ENCODE measurements at places on chromosomes 4 and X. TPM values are rescaled to one million over a fixed set of nuclear protein-coding genes. Genes with fewer than 3 reads are reported as not detected.

- no peak overlapping the region for H3K4me3 ChIP-seq
- H3K4me1 ChIP-seq = no peaks in the 10 kb centered on the region
- no peaks in the 10 kb centered on the region for H3K36me3 ChIP-seq
- no peak overlapping the region for H3K27ac ChIP-seq
- H3K27me3 ChIP-seq = no peaks in the 10 kb centered on the region
These were observed 202.1 kb downstream of the GPC3 start for GRCh38 chrX:133783274-133783673.

GRCh38 chrX:19640693-19641374 lies 125.5 kb upstream of the MAP3K15 start:
- no peaks in the 10 kb centered on the region for H3K27me3 ChIP-seq
- no peak overlapping the region for H3K27ac ChIP-seq
- no peak for DNase-seq
- peaks cover 6% of the 10 kb centered on the region for H3K36me3 ChIP-seq

- H3K36me3 ChIP-seq = no peaks in the 10 kb centered on the region
- no peak overlapping the region for H3K27ac ChIP-seq
- no peaks in the 10 kb centered on the region for H3K27me3 ChIP-seq
- H3K4me1 ChIP-seq = no peaks in the 10 kb centered on the region
- H3K4me3 ChIP-seq = no peak overlapping the region
These were observed 207.4 kb downstream of the CEP135 start for GRCh38 chr4:56156141-56156540.

GRCh38 chr4:105162123-105162796 lies 15.6 kb downstream of the TET2 start:
- DNase-seq = no peak
- no peak overlapping the region for H3K4me3 ChIP-seq
- H3K4me1 ChIP-seq = peaks cover 5% of the 10 kb centered on the region
- no peak overlapping the region for H3K27ac ChIP-seq

DNA sequence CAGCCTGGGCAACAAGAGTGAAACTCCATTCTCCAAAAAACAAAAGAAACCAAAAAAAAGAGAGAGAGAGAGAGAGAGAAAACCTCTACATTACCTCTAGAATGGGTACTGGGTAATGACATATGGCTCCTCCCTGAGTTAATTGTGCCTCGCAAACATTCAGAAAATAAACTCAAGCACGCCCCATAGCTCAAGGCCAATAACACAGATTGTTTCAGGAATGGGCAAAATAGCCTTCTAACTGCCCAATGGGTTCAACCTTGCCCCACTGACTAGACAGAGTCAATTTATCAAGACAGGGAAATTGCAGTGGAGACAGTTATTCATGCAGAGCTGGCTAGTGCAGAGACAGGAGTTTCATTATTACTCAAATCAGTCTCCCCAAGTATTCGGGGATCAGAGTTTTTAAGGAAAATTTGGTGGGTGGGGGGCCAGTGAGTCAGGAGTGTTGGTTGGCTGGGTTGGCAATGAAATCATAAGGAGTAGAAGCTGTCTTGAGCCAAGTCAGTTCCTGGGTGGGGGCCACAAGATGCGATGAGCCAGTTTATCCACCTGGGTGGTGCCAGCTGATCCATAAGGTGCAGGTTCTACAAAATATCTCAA lies 25.1 kb downstream of the NIPAL1 start:
- H3K36me3 ChIP-seq = no peaks in the 10 kb centered on the region
- H3K27ac ChIP-seq = no peak overlapping the region
- no peak for DNase-seq
- no peak overlapping the region for H3K4me3 ChIP-seq

DNA sequence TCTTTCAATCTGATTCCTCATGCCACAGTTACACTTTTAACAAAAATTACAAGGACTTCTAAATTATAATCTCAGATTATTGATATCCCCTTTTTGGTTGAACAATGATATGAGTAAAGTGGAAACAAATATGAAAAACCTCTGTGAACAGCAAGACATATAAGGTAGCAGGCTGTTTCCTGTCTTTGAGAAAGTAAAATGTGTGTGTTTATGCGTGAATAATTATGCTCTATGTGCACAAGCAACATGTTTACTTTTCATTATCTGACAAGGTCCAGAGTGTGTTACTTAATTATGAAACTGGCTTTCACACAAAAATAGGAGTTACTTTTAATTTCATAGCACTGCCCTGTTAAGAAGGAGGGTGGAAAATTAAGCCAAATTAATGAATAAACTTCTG lies 43.1 kb downstream of the DDIT4L start:
- no peaks in the 10 kb centered on the region for H3K4me1 ChIP-seq
- no peaks in the 10 kb centered on the region for H3K36me3 ChIP-seq
- no peak overlapping the region for H3K27ac ChIP-seq
- no peaks in the 10 kb centered on the region for H3K27me3 ChIP-seq

DNA sequence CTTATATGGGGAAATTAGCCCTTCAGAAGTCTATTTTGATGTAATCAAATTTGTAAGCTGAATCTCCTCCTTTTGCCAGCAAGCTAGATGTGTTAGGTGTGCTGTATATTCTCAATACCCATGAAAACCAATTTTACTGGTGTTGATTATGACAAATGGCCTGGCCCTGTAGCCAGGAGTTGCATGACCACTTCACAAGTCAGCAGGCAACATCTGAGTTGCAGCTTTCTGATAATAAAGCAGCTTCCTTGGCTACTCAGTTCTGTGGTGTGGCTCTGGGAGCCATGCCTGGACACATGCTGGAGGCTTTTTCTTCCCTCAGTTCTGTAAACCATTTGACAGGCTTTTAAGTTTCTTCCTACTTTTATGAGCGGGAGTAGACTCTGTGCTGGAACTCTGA lies 154.1 kb upstream of the CXCL13 start:
- H3K4me3 ChIP-seq = no peak overlapping the region
- H3K27me3 ChIP-seq = peaks cover 11% of the 10 kb centered on the region
- DNase-seq = no peak
- no peaks in the 10 kb centered on the region for H3K4me1 ChIP-seq

- no peak overlapping the region for H3K4me3 ChIP-seq
- H3K27me3 ChIP-seq = no peaks in the 10 kb centered on the region
- no peak for DNase-seq
- peaks cover 19% of the 10 kb centered on the region for H3K36me3 ChIP-seq
These were observed 8.6 kb upstream of the CYP2U1 start for GRCh38 chr4:107922486-107923473.

DNA sequence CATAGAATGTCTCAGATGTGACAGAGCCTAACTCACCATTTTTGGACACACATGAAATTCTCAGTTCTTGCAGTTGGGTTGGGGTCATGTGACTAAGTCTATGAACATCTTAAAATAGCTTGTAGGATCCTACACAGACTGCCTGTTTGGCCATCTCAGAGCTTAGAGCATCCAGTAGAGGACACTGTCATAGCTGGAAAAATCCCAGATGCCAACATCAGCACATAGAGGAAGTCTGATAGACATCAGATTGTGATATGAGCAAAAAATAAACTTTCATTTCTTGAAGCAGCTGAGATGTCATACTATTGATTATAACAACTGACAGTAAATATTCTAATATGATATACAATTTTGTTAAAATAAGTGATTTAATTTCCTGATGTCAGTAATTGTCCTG lies 207.1 kb downstream of the TRAM1L1 start:
- H3K36me3 ChIP-seq = no peaks in the 10 kb centered on the region
- H3K27ac ChIP-seq = no peak overlapping the region
- H3K4me3 ChIP-seq = no peak overlapping the region
- DNase-seq = no peak
- no peaks in the 10 kb centered on the region for H3K4me1 ChIP-seq
- H3K27me3 ChIP-seq = no peaks in the 10 kb centered on the region

GRCh38 chr4:71639380-71639779 lies 144.5 kb downstream of the GC start:
- H3K36me3 ChIP-seq = peaks cover 13% of the 10 kb centered on the region
- peaks cover 2% of the 10 kb centered on the region for H3K4me1 ChIP-seq
- no peak overlapping the region for H3K4me3 ChIP-seq
- H3K27ac ChIP-seq = no peak overlapping the region
- peaks cover 17% of the 10 kb centered on the region for H3K27me3 ChIP-seq

DNA sequence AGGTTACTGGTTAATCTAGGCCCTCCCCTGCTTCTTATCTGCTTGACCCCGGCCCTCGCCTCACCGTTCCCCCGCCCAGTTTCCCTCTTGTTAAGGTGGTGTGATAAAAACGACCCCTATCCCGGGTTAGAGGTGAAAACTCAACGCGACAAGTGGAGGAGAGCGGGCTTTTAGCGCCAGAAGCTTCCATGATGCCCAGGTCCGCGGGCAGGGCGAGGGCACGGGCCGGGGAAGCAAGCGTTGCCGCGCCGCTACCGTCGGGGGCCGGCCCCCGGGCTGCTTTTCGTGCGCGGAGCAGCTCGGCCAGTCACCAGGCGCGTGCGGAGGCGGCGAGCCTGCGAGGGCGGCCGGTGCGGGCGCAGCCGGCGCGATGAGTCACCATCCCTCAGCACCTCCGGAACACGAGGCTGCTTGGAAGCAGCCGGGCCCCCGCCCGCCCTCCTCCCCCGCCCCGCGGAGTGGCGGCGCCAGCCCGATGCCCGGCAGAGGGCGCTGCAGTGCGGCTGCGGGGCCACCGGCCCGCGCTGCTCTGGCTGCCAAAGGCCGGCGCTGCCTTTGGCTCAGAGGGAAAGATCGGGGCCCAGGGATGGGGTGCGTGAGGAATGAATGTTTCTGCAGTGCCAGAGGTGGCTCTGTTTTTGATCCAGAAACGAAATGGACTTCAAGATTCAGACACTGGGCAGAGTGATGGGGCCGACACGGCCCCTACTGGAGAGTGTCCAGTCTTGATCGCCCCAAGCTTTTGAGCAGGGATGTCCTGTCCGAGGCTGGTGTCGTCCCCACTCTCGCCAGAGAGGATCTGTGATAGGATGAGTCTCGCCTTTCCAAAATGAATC lies 107.8 kb downstream of the NHSL2 start:
- H3K4me3 ChIP-seq = peak overlapping the region; percentile 3
- DNase-seq = peak; percentile 69
- peaks cover 5% of the 10 kb centered on the region for H3K27me3 ChIP-seq

- H3K4me3 ChIP-seq = no peak overlapping the region
- no peaks in the 10 kb centered on the region for H3K27me3 ChIP-seq
- H3K27ac ChIP-seq = no peak overlapping the region
- DNase-seq = no peak
- H3K36me3 ChIP-seq = no peaks in the 10 kb centered on the region
These were observed 45.1 kb downstream of the ADGRL3 start for GRCh38 chr4:61245069-61245714.

- no peak overlapping the region for H3K27ac ChIP-seq
- no peak for DNase-seq
- peaks cover 2% of the 10 kb centered on the region for H3K4me1 ChIP-seq
- H3K4me3 ChIP-seq = no peak overlapping the region
- peaks cover 5% of the 10 kb centered on the region for H3K36me3 ChIP-seq
These were observed 265.5 kb downstream of the PPP3CA start for GRCh38 chr4:101081695-101082369.

- no peaks in the 10 kb centered on the region for H3K27me3 ChIP-seq
- no peak for DNase-seq
- no peak overlapping the region for H3K4me3 ChIP-seq
- peaks cover 71% of the 10 kb centered on the region for H3K36me3 ChIP-seq
- H3K4me1 ChIP-seq = peaks cover 4% of the 10 kb centered on the region
These were observed 99.1 kb downstream of the USP9X start for GRCh38 chrX:41184312-41184711.

DNA sequence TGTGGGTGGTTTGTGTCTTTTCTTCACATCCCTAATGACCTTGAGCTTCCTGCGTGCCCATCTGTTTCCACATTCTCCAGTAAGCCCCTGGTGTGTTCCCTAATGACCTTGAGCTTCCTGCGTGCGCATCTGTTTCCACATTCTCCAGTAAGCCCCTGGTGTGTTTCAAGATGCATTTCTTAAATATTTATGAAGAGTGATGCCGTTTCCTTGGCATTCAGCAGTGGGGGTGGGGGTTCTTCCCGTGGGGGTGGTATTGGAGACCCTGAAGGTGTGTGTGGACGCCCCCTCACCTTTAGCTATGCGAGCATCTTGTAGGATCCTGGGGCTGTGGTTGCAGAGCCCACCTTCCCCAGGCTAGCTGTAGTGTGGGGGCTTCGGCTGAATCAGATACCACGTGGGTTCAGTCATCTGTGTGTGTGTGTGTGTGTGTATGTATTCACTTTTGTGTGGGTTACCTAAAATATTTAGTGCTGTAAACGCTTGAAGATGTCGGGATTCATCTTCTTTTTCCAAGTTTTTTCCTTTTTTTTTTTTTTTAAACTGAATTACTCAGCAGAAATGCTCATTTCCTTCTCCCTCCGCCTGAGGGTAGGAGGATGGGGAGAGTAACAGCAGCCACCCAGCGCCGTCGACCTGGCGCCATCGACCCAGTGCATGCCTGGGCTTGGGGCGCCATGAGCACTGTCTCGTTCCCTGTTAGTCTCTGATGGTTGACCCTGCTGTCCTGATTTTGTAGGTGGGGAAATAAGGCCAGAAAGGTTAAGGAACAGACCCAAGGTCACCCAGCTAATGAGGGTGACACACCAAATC lies 9.9 kb downstream of the NSG1 start:
- H3K36me3 ChIP-seq = peaks cover 80% of the 10 kb centered on the region
- peak overlapping the region; percentile 53 for H3K27ac ChIP-seq
- H3K27me3 ChIP-seq = no peaks in the 10 kb centered on the region
- H3K4me1 ChIP-seq = peaks cover 42% of the 10 kb centered on the region
- no peak for DNase-seq

DNA sequence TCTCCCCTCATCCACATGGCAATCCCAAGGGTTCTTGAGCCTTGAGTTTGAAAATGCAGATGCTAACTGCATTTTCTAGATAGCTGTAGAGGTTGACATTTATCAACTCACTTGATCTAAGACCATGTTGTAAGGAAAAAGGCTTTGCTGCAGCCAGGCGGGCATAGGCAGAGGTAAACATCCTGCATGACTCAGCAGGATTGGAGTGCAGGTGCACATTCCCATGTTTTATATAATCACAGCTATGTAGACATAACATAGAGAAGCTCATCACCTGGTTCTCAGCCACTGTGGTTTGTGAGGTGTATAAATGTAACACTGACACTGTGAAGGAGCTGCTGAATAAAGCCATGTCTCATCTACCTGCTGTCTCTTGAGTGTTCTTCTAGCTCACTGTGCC lies 62.3 kb upstream of the PDE5A start:
- H3K27me3 ChIP-seq = peaks cover 18% of the 10 kb centered on the region
- no peak for DNase-seq

- no peaks in the 10 kb centered on the region for H3K4me1 ChIP-seq
- H3K27me3 ChIP-seq = no peaks in the 10 kb centered on the region
- H3K36me3 ChIP-seq = no peaks in the 10 kb centered on the region
- no peak for DNase-seq
These were observed 82.7 kb upstream of the TMLHE start for GRCh38 chrX:155695419-155695818.

GRCh38 chr4:40702137-40702799 lies 47.5 kb upstream of the NSUN7 start:
- H3K4me3 ChIP-seq = no peak overlapping the region
- H3K27ac ChIP-seq = no peak overlapping the region
- H3K27me3 ChIP-seq = no peaks in the 10 kb centered on the region
- no peak for DNase-seq

- H3K4me1 ChIP-seq = no peaks in the 10 kb centered on the region
- no peak overlapping the region for H3K27ac ChIP-seq
- no peaks in the 10 kb centered on the region for H3K27me3 ChIP-seq
- H3K4me3 ChIP-seq = no peak overlapping the region
- no peak for DNase-seq
- no peaks in the 10 kb centered on the region for H3K36me3 ChIP-seq
These were observed 92.1 kb downstream of the SCD5 start for GRCh38 chr4:82706349-82707000.

The DCHS2 gene
- total RNA-seq = not detected

The UGT2B10 gene
- total RNA-seq = not detected

The ATP2B3 gene
- not detected for total RNA-seq

The RS1 gene
- total RNA-seq = not detected

The TKTL1 gene
- 2.2 TPM for total RNA-seq

The SMPX gene
- not detected for total RNA-seq

The G6PD gene
- 58.1 TPM for total RNA-seq

The UCP1 gene
- not detected for total RNA-seq

The VSIG4 gene
- total RNA-seq = 0.47 TPM
